ENCODE measurements at places on chromosomes 11 and 22. TPM values are rescaled to one million over a fixed set of nuclear protein-coding genes. Genes with fewer than 3 reads are reported as not detected.

CELF1 gene
- total RNA-seq, result 105 TPM

ASCC2 gene
- total RNA-seq, result 29.3 TPM

MISFA gene
- total RNA-seq, result not detected

LARGE2 gene
- total RNA-seq, result 0.19 TPM
